GM03348 (cell line): ENCODE measurements at places on chromosomes 6 and 20.
A peak's percentile ranks its signal among the peaks of the same experiment; 100 is the strongest.

GRCh38 chr20:14687313-14687712, 349.9 kb upstream of the FLRT3 start:
- no peak for DNase-seq

GRCh38 chr6:99091985-99092384, 144.2 kb upstream of the FBXL4 start:
- DNase-seq = no peak

DNA sequence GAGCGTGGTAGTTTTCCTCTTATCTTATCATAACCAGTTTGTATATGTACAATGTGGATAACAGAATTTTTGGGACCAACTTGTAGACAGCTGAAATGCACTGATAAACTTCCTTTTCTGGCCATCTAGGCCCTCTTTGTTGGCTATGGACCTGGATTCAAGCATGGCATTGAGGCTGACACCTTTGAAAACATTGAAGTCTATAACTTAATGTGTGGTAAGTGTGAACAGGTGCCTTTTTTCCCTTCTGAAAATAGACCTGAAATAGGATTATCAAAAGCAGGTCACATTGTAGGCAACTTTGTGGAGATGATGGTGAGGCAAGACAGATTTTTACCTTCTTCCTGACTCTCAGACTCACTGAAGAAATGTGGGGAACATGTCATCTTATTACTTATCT, 67.8 kb downstream of the ENPP1 start:
- no peak for DNase-seq

GRCh38 chr20:51230727-51231126, 207.8 kb upstream of the KCNG1 start:
- DNase-seq = no peak

DNA sequence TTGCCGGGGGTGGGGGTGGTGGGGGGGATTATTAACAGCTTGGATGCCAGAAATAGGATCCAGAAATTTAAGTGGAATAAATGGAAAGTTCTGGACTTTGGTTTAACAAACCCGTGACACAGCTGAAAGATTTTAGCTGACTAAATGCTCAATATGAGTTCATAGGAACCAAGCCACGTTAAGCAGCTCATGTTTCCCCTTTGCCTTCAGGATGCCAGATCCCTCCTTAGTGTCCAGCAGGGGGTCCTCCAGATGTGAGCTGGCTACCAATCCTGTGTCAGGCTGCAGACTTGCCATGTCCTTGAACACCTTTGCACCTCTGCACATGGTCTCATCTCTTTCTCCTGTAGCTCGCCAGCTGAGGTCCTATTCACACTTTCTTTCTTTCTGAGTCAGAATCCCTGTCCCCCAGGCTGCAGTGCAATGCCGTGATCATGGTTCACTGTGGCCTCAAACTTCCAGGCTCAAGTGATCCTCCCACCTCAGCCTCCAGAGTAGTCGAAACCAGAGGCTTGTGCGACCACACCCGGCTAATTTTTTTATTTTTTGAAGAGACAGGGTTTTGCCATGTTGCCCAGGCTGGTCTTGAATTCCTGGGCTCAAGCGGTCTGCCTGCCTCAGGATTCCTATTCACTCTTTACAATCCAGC, 133.3 kb upstream of the ARMC2 start:
- DNase-seq = peak; percentile 31

DNA sequence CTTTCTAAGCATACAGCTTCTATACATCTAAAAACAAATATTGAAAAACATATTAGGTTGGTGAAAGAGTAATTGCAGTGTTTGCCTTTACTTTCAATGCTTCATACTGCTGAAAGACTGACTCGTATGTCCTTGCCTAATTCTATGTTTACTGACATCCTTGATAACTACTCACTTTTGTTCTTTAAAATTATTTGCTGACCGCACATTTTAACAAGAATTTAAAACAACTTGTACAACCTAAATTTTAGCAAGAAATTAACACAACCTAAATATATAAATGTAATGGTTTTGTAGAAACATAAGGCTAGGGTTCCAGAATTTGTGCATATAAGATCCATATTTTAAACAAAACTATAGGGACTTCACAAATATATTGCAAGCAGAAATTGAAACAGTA, 640.2 kb upstream of the MMS22L start:
- no peak for DNase-seq

DNA sequence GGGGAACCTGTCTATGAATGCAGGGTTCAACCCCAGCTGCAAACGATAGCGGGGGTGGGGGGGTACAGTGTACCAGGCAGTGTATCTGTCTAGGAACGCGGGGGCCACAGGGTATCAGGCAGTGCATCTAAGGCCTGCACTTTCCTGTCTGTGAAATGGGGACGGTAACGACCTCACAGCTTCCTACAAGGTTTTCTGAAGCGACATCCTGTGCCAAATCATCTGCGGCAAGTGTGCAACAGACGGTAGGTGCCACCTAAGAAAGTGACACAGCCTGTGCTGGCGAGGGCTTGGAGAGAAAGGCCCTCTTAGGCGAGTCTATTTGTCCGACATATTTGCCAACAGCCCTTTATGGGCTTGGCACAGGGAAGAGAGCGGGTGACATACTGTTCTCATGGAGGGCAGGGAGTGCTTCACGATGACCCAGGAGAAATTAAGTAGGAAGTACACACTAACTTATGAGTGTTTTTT, 3.8 kb downstream of the DIDO1 start:
- DNase-seq = no peak

GRCh38 chr6:144352331-144352730, 67.2 kb downstream of the UTRN start:
- no peak for DNase-seq

GRCh38 chr6:36516559-36516958, 30.7 kb downstream of the STK38 start:
- DNase-seq = no peak

- no peak for DNase-seq
These were observed 63.1 kb downstream of the CDS2 start for GRCh38 chr20:5189917-5190316.

- DNase-seq = no peak
These were observed 240.5 kb downstream of the FARS2 start for GRCh38 chr6:5501837-5502236.
